ENCODE measurements at places on chromosomes 12 and 14.

DNA sequence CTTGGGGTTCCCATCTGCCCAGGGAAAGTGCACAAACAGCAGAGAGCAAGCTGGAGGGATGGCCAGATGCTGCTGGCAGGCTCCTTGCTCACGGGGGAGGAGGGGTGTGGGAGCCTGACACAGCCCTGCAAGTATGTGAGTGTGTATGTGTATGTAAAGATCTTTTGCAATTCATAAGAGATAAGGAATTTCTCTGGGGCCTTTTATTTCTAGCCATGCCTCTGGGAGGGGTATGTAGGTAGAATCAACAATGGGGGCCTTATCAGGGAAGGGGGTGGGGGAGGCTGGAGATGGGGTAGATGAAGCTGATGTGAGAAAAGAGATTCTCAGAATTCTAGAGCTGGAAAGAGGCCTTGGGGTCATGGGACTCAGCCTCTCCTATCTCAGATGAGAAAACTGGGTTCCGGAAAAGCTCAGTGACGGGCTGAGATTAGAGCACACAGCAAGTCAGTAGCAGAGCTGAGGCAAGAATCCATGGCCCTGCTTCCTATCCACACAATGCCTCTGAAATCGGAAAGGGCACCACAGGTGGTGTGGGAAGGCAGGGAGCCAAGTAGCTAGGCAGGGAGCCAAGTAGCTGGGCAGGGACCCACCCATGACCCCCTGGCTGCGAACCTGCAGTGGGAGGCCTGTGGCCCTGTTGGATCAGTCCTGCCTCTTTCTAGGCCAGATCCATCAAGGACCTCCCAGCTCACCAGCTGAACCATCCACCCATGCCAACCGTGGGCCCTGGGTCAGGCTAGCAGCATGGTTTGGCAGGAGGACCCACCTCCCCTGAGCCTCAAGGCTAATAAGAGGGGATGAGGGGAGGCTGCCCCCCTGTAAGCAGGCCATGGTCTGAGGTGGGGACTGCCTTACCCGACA lies 54.7 kb downstream of the PLEKHG3 start:
- DNase-seq, result no peak

- no peak for DNase-seq
Observed at GRCh38 chr12:81077686-81078441, at the start of gene ACSS3. ACSS3 (plus strand) TSS chr12:81078079; CDS start chr12:81078121, 42 bp downstream.

GRCh38 chr12:29334937-29335336 lies 46.0 kb downstream of the ERGIC2 start:
- no peak for DNase-seq

GRCh38 chr14:58415636-58416547 lies 11.4 kb downstream of the TIMM9 start:
- no peak for DNase-seq

GRCh38 chr14:70631948-70632347 lies 9.8 kb upstream of the TTC9 start:
- no peak for DNase-seq

DNA sequence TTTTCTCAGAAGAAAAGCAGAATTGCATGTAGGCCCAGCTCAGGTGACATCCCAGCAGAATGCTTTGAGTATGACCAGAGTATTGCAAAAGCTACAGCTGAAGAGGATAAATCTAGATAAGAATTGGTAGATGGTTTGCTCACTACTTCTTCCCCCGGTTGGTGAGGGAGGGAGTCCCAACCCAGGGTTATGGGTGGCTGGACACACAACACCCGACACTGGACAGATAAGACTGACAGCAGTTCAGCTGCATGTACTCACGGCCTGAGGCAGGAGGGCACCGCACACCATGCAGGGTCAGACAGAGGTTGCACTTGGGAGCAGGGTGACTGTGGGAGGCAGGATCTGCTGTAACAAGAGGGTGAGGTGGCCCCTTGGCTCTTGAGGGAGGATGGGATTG lies 1.7 kb upstream of the CLEC4C start:
- DNase-seq, result no peak

DNA sequence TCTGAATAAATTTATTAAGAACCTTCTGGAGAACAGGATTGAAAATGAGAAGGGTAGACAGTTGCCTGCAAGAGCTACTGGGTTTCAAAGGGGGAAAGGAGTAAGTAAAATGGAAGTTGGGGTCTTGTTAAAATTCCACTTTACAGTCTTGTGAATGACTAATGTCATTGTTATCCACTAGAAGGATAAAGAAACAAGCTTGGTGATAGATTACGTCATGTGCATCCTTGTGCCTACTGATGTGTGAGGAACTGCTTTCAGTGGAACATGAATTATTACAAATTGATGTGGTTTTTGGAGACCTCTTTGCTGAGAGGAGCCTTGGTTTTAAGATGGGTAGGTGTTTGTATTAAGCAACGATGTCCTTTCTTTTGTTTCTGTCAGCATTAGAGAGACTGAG lies 272.5 kb upstream of the PRICKLE1 start:
- DNase-seq, result no peak

DNA sequence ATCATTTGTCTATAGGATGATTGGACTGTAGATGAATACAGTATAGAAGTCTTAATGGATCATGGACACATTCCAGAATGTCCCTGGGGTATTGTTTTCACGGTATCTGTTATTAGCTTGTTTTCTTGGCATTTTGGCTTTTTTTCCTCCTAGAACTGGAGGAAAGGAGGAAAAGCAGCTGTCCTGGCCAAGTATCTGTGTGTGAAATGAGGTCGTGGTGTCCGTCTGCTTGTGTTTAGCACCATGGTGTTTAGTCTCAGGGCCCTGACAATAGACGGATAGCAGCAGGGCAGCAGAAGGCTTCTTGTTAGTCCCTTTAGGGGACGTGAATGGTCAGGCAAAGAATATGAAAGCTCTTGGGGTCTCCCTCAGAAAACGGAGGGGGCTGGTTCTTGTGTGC lies 21.2 kb downstream of the FGF6 start:
- no peak for DNase-seq

GRCh38 chr12:11693601-11694000 lies 44.1 kb downstream of the ETV6 start:
- DNase-seq, result no peak

GRCh38 chr14:86973177-86973576 lies 1019.8 kb downstream of the GALC start:
- no peak for DNase-seq

Measured in GDM1 (cell line).